Activated naive CD4-positive, alpha-beta T cell (primary cell): ENCODE measurements at places on chromosomes 5 and 9.

DNA sequence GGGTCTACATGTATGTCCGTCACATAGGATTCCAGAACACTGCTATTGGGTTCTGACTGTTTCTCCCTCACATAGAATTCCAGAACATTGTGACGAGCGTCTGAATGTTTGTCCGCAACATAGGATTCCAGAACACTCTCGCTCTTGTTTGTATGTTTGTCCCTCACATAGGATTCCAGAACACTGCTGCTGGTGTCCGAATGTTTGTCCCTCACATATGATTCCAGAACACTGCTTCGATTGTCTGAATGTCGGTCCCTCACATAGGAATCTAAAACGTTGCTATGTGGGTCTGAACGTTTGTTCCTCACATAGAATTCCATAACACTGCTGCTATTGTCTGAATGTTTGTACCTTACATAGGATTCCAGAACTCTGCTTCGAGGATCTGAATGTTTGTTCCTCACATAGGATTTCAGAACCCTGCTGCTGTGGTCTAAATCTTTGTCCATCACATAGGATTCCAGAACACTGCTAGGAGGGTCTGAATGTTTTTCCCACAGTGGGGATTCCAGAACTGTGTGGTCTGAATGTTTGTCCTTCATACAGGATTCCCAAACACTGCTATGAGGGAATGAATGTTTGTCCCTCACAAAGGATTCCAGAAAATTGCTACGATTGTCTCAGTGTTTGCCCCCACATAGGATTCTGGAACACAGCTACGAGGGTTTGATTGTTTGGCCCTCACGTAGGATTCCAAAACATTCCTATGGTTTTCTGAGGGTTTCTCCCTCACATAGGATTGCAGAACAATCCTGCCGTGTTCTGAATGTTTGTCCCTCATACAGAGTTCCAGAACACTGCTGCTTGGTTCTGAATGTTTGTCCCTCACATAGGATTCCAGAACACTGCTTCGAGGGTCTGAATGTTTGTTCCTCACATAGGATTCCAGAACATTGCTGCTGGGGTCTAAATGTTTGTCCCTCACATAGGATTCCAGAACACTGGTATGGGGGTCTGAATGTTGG lies 220.5 kb downstream of the FOXD4L6 start:
- DNase-seq = no peak

GRCh38 chr5:57307516-57307915 lies 133.7 kb downstream of the GPBP1 start:
- no peak for DNase-seq

GRCh38 chr9:131366761-131367401 lies 27.0 kb upstream of the PRRC2B start:
- DNase-seq = no peak

DNA sequence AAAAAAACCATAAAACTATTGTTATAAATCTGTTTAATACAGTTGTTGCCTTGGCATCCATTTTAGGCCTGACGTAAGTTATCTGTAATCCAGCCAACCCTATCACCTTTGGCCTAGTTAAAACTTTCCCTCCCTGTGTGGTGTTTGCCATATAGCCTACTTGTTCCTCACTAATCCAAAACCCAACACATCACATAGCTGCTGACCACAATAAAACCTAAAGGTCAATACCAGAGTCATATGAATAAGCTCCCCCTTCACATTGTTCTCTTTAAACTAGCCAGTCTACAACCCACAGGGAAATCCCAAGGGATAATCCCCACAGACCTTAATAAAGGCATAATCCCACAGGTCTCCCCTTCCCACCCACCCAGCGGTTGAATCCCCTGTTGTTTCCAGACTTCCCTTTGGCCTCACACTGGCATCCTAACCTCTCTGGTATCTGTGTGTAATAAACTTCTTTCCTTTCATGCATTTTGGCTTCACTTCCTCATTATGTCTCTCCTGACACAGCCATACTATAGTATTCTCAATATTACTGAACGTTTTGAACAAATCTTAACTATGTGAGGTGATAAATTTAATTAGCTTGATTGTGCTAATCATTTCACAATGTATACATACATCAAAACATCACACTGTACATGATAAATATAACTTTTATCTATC lies 50.8 kb downstream of the DTWD2 start:
- DNase-seq = no peak

- no peak for DNase-seq
Measured at GRCh38 chr5:170057311-170057710, 48.4 kb upstream of the FOXI1 start.
